Stimulated activated naive CD4-positive, alpha-beta T cell treated with Interleukin-2 at 50 U/mL for 16 hours (primary cell): ENCODE measurements at places on chromosomes 6 and 20.

DNA sequence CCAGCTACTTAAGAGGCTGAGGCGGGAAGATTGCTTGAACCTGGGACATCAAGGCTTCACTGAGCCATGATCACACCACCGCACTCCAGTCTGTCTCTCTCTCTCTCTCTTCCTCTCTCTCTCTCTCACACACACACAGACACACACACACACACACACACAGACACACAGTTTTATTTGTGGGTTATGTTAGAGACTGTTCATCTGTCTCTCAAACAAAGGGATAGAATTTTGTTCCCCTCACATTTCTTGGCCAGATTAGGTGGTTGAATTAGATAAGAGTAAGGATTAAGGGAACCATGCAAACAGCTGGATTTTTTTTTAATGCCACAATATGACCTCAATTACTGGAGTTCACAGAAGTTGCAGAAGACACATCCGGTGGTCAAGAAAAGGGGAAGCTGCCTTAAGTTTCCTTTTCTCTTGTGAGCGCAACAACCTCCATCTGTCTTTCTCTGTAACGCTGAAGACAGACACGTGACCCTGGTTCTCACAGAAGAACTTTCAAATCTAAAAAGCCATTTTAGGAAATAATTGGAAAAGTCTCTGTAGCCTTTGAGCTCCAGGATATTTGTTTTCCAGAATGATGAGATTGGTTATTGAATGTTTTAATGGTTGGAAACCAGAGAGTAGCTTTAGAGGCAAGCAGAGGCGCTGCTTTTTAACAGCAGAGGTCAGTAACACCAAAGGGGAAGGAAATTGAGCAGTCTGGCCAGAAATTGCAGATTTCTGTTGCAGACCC, 32.9 kb upstream of the LGSN start:
- no peak for DNase-seq

- no peak for DNase-seq
Observed at GRCh38 chr20:35975576-35976373, 7.4 kb downstream of the CNBD2 start.

- peak; percentile 22 for DNase-seq
Observed at GRCh38 chr20:57654363-57654997, 34.3 kb upstream of the ZBP1 start.

DNA sequence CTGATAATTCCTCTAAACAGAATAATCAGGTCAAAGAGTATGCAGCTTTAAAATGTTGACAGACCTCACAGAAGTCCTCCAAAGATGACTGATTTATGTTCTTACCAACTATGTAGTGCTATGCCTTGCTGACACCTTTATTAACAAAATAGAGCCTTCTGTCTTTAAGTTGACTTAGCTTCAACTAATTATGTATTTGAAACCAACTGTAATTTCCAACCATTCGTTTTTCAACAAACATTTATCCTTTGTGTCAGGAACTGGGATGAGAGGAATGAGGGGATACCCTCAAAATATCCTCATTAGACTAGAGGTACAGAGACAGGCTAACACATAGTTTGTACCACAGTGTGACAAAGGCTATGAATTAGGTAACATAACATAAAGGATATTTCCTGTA, 186.2 kb upstream of the ZNF217 start:
- DNase-seq, result no peak

DNA sequence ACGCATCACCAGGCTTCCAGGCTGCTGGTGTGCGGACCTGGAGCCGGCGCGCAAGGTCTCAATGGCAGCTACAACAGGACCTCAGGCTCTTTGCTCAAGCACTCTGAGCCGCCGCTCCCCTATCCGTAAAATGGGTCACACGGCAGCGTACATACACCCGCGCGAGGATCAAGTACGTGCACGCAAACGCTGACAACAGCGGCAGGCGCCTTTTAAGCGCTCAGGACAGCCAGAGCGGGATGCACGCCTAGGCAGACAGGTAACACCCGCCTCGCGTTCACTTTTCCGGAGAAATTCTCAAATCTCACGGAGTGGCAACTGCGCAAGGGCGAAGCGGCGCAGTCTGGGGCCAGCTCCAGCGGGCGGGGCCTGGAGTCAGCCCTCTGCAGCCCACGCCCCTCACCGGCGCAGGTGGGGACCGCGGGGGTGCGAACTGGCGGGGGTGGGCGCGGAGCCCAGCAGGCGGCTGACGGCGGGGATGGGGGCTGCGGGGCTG, 535 bp downstream of the EXOC2 start:
- DNase-seq, result peak; percentile 75

GRCh38 chr6:90261801-90262200, 34.8 kb downstream of the BACH2 start:
- no peak for DNase-seq

DNA sequence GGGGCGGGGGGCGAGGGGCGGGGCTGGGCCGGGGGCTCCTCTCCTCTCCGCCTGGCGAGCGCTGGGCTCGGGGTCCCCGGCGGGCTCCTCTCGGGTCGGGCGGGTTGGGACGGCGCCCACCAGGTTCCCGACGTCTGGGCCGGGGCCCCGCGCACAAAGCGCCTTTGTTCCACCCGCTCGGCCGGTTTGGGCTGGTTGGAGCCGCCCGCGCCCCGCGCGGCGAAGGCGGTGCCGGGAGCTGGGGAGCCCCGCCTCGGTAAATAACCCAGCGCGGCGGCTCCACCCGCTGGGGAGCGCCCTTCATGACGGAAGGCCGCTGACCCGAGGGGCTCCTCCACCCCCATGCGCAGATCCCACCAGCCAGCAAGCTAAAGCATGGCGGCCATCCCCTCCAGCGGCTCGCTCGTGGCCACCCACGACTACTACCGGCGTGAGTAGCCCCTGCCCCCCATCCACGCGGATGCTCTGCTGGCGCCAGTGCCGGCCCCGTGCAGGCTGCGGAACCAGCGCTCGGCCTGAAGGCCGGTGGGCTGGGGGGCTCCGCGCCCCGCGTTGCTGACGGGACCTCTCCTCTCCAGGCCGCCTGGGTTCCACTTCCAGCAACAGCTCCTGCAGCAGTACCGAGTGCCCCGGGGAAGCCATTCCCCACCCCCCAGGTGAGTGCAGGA, 503 bp downstream of the PPDPF start:
- DNase-seq, result peak; percentile 64
